ENCODE measurements at places on chromosomes 11 and 22.

DNA sequence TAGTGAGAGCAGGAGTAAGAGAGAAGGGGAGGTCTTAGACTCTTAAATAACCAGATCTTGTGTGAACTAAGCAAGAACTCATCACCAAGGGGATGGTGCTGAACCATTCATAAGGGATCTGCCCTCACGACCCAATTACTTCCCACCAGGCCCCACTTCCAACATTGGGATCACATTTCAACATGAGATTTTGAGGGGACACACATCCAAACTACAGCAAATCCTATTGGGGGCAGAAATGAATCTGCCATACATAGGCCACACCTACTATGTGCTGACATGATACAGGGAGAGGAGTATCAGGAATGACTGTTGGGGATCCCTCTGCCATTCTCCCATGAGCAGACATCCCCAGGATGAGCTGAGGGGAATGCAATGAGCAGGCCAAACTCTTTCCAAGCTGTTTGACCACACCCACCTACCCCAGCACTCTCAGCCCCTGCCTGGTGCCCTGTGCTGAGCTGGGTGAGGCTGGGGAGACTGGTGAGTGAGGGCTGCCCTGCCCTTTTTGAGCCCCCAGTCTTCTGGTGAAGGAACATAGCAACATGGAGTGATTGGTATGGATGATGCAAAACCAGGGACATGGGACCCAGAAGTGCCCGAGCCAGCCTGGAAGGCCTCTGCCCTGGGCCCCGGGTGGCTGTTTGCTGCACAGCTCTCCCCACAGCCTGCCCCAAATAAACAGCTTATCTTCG, 1.2 kb upstream of the GTSE1 start:
- DNase-seq, result no peak

DNA sequence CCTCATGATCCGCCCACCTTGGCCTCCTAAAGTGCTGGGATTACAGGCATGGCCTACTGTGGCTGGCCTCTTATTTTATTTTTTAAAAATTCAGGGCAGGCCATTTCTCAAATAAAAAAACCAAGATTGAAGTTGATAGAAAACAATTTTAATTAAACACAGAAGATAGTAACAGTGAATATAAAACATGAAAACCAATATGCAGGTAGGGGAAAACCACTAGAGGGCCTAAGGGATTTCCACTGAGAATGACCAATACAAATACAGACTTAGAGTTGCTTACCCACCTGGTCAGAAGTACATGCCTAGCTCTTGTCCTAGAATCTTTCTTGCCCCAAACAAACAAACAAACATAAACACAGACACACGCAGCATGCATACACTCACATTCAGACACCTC, 1.7 kb upstream of the RTCB start:
- no peak for DNase-seq

DNA sequence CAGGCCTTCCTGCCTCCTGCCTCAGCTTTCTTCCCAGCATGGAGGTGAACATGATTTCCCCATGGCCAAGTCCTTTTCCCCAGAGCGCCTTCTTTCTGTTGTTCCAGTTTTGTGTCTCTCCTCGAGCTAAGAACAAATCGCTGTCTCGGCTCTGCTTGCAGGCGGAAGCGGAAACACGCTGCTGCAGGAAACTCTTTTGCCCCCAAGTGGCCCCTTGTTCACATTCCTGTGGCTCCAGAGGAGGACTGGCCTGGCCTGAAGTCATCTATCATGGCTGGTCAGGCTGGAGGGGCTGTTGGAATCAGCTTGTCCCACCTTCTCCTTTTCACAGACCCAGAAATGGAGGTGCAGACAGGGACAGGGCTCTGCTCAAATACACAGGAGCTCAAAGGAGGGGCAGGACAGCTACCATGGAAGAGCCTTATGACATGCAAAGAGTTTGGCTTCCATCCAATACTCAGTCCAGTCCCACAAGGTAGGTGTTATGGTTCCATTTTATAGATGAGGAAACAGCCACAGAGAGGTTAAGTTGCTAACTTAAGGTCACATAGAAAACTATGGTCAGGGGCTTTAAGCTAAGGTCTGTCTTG, 182.2 kb upstream of the SYT13 start:
- no peak for DNase-seq

- no peak for DNase-seq
These were observed 24.7 kb downstream of the ALG9 start for GRCh38 chr11:111846636-111847035.

GRCh38 chr22:42439021-42439567, 6.9 kb upstream of the NFAM1 start:
- no peak for DNase-seq

GRCh38 chr11:13495929-13496328, at the start of gene PTH:
Gene PTH (minus strand): TSS chr11:13495997. CDS start chr11:13492855, 3,142 bp downstream.
- no peak for DNase-seq

DNA sequence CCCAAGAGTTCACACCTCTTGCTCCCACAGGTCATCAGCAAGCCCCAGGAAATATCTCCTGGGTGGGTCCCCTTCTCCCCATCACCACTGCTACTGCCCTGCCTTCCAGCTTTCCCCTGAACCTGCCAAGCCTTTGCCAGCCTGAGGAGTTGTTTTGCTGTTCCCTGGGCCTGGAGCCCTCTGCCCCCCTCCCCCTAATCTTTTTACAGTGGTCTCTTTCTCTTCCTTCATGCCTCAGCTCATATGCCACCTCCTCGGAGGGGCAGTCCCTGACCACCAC, 18.9 kb downstream of the MYO7A start:
- no peak for DNase-seq

GRCh38 chr22:17091851-17092250, 7.1 kb downstream of the IL17RA start:
- no peak for DNase-seq

DNA sequence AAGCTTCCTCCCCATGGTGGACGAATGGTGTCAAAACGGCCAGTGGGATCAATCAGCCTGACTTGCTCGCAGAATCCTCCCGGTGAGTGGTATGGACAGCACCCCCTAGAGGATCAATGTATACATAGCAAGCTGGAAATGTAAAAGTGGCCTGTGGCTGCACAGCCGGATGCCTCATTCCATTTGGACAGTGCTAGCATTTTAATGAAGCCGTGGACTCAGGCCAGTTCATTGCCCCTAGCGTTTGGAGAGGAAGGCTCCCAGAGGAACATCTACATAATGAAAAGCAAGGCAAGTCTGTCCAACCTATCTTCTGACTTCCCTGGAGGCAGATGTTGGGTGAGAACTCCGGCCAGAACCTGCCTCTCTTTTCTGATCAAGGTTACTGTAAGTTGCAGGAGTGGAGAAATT, 942.3 kb downstream of the NTM start:
- DNase-seq, result peak; percentile 22

DNA sequence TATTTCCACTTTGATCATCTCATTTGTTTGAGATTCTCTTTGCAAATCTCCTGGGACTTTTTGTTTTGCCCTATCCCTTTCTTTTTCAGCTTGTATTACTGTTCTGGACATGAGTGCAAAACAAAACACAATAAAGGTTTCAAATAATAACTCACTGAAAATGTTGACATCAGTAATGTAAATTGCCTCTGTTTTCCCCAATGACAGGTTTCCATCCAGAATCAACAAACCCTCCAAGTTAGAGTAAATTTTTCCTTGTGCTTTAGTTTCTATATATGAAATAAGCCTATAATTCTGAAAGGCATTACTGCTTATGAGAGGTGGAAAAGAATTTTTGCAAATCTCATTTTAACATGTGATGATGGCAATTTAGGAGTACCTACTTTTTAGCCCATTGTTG, 187.0 kb upstream of the ANO3 start:
- no peak for DNase-seq

DNA sequence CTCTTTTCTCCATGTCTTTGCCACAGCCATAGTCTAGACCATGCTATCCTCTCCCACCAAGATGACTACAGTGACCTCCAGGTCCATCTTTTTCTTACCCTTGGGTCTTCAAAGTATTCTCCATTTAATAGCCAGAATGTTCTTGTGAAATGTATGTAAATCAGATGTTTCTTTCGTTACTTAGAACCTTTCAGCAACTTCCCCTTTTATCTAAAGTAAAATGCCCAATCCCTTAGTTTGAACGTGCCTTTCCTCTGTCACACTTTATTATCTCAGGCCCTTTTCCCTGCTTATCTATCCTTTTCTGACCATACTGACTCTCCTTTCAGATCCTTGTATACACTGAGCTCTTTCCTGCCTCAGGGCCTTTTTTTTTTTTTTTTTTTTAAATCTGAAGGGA, 17.9 kb downstream of the RBM4B start:
- DNase-seq, result no peak

DNA sequence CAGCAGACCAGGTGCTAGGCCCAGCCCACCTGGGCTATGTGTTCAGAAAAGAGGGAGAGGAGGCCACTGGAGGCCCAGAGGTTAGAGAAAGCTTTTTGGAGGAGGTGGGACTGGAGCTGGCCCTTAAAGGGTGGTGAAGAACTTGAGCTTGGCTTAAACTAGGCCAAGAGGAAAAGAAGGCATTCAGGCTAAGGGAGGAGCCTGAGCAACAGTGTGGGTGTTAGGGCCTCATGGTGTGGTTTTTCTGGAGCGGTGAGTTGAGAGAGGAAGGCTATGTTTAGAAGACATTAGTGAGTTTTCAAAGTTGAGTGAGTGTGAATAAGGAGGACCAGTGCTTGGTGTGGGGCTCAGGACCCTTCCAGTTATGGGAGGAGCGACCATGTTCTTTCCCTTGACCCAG, 6.2 kb downstream of the TAF6L start:
- DNase-seq, result no peak

DNA sequence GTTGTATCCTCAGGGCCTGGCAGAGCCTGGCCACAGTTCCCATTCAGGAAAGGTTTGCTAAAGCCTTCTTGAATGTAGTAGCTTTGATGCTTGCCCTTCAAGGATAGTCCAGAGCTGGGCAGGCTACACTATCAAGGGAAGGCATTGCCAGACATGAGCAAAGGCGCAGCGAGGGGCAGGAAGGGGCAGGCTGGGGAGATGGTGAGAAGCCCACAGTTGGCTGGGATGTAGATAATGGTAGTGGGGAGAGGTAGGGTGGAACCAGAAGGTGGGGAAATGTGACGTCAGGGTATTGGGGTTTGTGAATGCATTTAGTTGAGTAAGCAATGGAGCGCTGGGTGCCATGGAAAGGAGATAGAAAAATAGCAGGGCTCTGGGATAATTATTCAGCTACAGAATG, 28.6 kb downstream of the LRRC32 start:
- DNase-seq, result no peak

DNA sequence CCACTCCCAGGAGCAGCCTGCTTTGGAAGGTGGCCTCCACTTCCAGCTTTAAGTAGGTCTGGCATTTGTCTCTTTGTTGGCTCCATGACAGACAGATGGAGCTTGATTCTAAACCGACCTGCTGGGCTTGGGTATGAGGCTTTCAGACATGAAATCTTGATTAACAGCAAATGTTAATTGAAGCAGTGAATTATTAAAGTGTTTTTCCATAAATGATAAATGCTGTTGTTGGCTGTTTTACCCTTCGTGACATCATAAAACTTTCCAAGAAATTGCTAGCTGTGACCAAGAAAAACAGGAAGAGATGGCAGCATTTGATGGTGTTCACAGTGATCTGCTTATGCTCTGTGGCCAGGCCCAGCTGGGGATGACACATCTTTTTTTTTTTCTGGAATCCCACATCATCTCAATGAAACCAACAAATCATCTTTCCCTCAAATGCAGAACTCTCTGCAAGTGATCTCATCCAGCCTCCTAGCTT, 66.1 kb downstream of the RBMXL2 start:
- DNase-seq, result no peak

- no peak for DNase-seq
These were observed 174.1 kb downstream of the ARHGAP42 start for GRCh38 chr11:100861212-100861611.

DNA sequence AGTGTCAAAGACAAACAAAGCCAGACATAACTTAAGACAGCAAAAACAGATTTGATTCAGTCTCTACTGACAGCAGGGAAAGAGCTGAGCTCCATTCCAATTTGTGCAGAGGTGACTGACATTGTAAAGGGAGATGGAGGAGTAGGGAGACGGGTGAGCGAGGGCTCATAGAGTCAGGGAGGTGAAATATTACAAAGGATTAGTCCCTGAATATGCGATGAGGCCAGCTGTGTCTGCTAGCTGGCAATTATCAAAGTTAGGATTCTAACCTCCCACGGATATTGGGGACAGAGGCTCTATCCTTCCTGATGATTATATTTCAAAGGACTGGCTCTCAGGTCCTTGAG, 8.3 kb downstream of the PLAAT2 start:
- DNase-seq, result no peak

GRCh38 chr11:119806064-119806915, 77.3 kb upstream of the NECTIN1 start:
- no peak for DNase-seq

DNA sequence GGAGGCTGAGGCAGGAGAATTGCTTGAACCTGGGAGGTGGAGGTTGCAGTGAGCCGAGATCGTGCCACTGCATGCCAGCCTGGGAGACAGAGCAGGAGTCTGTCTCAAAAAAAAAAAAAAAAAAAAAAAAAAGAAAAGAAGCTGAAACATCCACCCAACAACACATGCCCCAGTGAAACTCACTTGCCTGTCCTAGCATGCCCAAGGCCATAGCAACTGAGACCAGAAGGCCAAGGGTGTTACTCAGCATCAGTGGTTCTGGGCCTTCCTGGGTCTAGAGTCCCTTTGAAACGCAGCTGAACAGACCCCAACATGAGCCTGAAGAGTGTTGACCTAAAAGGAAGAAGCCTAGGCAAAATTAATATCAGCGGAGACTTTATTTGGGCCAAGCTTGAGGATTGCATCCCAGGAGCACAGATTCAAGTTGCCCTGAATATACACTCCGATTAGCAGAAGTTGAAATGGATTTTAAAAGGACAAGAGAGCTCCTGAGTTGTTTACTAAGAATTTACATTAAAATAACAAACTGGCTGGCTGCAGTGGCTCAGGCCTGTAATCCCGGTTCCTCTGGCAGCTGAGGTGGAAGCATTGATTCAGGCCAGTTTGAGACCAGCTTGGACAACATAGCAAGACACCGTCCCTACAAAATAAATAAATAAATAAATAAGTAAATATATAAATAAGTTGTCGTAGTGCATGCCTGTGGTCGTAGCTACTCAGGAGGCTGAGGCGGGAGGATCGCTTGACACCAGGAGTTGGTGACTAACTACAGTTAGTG, 7.0 kb downstream of the PRDX5 start:
- DNase-seq, result no peak

DNA sequence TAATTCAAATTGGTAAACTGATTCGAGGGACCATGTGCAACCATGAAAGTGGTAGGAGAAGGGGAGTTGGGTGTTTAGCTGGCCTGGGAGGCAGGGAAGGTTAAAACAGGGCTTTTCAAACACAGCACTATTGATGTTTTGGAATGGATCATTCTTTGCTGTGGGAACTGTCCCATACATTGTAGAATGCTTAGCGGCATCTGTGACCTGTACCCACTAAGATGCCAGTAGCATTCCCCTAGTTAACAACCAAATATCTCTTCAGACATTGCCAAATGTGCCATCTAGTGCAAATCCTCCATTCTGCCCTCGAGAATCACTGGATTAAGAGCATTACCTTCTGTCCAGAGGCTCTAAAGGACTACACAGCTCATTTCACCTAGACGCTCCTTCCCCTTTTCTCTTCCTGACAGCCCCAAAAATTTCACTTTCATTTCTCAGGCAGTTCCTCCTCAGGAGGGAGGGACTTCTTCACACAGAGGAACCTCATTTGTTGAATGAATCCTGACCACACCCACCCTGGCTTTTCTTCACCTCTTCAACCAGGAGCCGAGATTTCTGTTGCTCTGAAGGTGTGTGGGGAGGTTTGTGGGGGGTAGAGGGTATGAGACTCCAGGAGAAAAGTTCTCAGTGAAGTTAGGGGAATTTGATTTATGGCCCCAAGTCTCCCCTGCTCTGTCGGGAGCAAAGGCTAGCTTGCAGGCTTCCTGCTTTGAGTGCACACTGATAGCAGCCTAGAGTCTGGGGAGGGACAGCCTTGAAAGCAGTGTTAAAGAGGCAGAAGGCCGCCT, at the start of gene TRIM34:
Gene TRIM34 (plus strand): TSS at position 513 of the 791 bp plus-strand sequence. CDS start 7,331 bp downstream, outside the sequence.
- DNase-seq, result no peak

Data from NCI-H2081 treated with DMSO at 0.1 percent for 48 hours (cell line).